ENCODE measurements at places on chromosomes 11 and 22.
A peak's percentile ranks its signal among the peaks of the same experiment; 100 is the strongest.

- no peak for DNase-seq
Measured at GRCh38 chr22:49861642-49862495, 8.2 kb downstream of the ZBED4 start.

DNA sequence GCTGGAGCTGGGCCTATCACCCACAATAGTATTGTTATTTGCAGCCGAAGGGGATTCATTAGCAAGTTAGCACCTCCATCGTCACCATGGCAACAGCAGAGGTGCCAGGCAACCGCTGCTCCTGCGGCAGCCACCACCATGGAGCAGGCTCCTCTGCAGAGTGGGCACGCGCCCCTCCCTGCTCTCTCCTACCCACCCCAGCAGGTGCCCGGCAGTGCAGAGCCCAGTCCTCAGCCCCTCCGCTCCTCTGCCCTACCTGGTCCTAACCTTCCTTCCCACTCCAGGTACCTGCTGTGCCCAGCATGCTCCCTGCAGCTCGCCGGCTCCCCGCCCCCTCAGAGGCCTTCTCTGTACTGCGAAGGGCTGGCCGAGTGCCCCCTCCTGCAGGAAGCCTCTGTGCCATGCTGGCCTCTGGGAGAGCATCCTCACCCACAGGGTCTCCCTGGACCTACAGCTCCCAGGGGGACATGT, 3.6 kb downstream of the DUSP8 start:
- peak; percentile 78 for DNase-seq

DNA sequence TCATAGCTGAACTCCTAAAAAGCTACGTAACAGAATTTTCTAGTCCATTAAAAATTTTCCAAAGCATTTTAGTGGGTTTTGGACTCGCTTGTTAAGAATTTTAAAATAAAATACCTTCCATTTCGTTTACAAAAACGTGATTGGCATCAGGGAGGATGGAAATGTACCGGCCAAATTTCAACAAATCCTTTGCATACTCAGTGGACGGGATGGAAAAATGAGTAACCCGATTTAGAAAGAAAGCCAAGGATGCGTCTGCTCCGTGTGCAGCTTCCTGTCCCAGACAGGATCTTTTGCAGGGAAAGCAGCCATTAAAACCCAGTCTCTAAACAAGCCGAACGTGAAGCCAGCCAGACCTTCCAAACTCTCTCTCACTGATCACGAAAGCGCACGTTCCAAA, 15.6 kb downstream of the TMEM184B start:
- DNase-seq = no peak

GRCh38 chr22:26722159-26722558, 64.8 kb downstream of the MIAT start:
- DNase-seq = no peak

DNA sequence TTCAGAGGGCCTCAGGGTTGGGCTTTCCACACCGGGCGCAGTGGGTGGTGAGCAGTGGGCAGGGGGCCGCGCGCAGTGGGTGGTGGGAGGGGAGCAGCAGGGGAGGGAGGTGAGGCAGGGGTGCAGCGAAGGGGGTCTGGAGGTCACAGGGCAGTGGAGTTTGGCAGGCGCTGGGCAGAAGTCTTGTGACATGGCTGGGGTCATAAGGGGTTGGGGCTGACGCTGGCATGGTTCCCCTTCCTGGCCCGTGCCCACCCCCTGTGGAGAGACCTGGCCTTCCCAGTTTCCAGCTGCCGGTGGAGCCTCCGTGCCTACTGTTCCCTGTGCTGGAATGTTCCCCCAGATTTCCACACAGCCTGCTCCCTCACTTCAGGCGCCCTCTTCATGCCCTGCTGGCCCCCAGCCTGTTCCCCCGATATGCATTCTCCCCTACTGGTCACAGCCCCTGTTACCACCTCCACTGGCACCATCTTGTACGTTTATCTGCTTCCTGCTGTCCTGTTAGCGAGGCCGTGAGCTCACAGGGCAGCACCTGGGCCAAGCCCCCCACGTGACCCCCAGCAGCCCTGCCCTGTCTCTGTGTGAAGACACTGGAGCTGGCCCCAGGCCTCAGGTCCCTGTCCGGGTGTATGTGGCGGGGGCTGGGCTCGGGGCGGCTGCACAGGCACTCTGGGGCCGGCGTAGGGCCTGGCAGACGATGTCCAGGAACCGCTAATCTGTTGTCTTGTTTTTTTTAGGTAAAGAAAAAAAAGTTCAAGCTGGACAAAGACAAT, 111.6 kb downstream of the KCNQ1OT1 start:
- no peak for DNase-seq

GRCh38 chr11:9362393-9362863, 22.0 kb upstream of the IPO7 start:
- no peak for DNase-seq

GRCh38 chr22:37514526-37515051, 4.6 kb downstream of the CARD10 start:
- no peak for DNase-seq

- peak; percentile 32 for DNase-seq
Measured at GRCh38 chr11:130042093-130042591, 27.6 kb upstream of the APLP2 start.

- no peak for DNase-seq
Measured at GRCh38 chr11:119643876-119644225, 85.1 kb downstream of the NECTIN1 start.

GRCh38 chr11:64969209-64969608, 2.7 kb downstream of the MAJIN start:
- DNase-seq = no peak

GRCh38 chr22:42414565-42415303, 17.5 kb downstream of the NFAM1 start:
- DNase-seq = no peak

GRCh38 chr11:45165386-45165785, 18.9 kb downstream of the PRDM11 start:
- DNase-seq = no peak

GRCh38 chr11:75715688-75716087, 1.9 kb upstream of the MOGAT2 start:
- DNase-seq = no peak

GRCh38 chr11:35171226-35171625, 32.3 kb downstream of the CD44 start:
- DNase-seq = no peak

DNA sequence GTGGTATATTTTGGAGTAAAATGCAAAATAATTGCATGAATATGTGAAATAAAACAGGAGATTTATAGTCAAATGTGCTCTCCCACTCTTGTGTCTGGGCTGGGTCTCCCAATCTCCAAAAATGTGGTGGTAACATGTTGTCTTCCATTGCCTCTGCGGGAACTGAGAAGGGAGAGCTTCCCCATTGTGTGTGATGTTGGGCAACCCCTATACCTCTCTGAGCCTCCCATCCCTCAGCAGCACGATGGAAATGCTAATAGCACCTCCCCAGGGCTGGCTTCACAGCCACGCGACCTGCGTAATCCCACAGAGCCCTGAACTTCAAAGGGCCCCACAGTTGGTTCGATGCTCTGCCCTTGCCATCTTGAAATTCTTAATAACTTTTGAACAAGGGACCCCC, 72.0 kb downstream of the TP53I11 start:
- no peak for DNase-seq

DNA sequence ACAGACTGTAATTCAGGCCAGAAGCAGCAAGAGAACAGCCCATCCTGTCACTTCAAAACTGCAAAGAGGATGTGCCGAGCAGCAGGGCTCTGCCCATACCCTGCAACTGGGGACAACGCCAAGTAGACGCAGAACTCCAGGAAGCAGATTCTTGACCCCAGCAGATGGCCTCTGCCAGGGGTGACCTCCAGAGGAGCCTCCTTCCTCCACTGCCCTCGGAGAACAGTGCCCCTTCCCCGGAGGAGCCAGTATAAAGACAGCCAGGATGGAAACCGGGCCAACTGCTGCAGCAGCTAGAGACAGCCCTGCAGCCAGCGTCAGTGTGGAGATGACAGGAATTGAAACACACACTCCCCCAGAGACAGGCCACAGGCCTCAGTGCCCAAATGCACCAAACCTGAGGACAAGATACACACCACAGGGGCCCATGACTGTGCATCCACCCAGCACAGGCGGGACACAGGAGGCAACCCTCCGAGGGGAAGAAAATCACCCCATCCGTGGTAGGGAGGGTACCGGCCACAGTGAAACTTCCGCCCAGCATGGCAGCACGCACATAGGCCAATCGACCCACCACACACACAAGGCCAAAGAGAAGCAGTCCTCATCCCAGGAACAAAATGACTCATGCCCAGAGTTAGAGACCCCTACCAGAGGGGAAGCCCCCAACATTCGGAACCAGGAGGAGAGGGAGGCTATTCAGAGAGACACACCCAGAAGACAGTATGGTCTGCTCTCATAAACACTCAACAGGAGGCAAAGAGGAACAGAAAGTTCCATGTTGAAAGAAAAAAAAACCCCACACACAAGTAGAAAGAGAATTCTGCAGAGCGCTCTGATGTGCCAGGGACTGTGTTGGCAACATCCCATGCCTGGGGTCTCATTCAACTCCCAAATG, 5.6 kb downstream of the AHNAK start:
- DNase-seq = peak; percentile 52

DNA sequence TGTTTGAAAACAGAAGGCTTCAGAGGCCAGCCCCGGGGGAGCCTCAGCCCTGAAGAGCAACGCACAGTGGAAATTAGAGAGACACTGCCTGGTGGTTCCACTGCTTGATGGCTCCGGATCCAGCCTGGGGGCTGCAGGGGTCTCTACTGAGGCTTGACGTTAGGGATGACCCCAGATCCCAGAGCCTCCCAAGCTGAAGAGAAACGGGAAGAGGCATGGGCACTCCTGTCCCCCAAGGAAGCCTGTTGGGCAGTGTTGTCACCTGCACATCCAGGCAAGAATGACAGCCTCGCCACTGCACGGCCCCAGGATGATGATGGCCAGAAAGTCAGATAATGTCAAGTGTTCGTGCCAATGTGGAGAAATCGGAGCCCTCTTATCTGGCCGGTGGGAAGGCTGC, 56.8 kb upstream of the FGF3 start:
- DNase-seq = no peak

- DNase-seq = no peak
Measured at GRCh38 chr11:80414181-80415165, 973.6 kb upstream of the TENM4 start.

GRCh38 chr22:20017622-20017958, 967 bp upstream of the ARVCF start:
- DNase-seq = no peak
